ENCODE measurements at places on chromosomes 4 and X.

- no peak for DNase-seq
Measured at GRCh38 chr4:3269991-3270611, 21.1 kb downstream of the MSANTD1 start.

GRCh38 chr4:108008721-108009120, 19.0 kb downstream of the HADH start:
- DNase-seq, result no peak

- DNase-seq, result no peak
Measured at GRCh38 chrX:32847921-32848320, 363.4 kb downstream of the DMD start.

- no peak for DNase-seq
Measured at GRCh38 chrX:148854306-148854705, 353.9 kb downstream of the AFF2 start.

DNA sequence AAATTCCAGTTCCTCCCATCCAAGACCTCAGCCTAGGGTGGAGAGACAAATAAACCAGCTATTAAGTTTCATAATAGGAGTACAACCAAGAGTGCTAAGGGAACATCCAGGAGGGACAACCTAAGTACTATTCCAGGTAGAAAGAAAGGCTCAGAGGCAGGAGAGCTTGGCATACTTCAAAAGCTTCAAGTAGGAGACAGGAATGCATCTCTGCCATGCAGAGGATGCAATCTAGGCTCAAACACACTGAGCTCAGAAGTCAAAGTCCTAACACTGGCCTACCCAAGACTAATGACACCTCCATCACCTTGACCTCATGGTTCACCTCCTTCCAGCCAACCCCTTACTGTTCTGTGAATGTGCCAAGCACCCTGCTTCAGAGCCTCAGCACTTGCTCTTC, 8.1 kb downstream of the WDFY3 start:
- DNase-seq, result no peak

- DNase-seq, result no peak
Measured at GRCh38 chrX:21153503-21153902, 220.7 kb upstream of the CNKSR2 start.

- no peak for DNase-seq
Measured at GRCh38 chr4:72312032-72312650, 256.9 kb downstream of the ADAMTS3 start.

DNA sequence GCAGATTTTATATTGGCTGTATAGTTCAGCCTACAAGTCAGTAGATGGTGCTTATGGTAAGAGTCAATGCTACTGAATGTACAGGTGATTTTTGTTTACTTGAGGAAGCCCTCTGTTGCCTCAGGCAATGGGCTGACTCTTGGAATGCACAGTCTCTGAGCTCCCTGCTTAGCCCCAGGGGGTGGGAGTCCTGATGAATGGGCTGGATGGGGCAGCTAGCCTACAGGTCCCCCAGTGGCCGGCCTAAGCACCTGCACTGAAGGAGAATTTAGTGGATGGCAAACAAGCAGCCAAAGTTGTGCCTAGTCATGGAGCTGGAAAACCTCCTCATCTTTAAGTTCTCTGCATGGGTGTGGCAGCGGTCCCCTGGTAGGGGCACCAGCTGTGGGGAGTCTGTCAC, 101.8 kb upstream of the CXorf51B start:
- DNase-seq, result no peak

GRCh38 chr4:19309378-19309777, 942.3 kb upstream of the SLIT2 start:
- no peak for DNase-seq

DNA sequence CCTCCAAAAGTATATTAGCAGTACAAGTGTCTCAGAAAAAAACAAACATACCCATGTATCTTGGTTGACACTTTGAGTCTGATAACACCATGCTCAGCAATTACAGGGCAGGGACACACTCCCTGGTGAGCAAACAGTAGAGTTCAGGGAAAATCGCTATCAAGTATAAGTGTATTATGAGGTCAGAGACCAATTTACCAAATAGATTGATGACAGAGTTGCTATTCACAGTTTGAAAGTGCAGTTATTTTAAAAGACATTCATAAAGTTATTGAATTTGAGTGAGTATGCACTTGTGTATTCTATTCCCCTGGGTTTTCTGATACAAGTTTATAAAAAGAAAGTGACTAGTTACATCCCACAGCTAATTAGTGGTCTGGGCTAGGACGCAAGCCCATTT, 10.2 kb upstream of the LONRF3 start:
- no peak for DNase-seq

- no peak for DNase-seq
Measured at GRCh38 chrX:115583496-115584004, 22.6 kb downstream of the PLS3 start.

DNA sequence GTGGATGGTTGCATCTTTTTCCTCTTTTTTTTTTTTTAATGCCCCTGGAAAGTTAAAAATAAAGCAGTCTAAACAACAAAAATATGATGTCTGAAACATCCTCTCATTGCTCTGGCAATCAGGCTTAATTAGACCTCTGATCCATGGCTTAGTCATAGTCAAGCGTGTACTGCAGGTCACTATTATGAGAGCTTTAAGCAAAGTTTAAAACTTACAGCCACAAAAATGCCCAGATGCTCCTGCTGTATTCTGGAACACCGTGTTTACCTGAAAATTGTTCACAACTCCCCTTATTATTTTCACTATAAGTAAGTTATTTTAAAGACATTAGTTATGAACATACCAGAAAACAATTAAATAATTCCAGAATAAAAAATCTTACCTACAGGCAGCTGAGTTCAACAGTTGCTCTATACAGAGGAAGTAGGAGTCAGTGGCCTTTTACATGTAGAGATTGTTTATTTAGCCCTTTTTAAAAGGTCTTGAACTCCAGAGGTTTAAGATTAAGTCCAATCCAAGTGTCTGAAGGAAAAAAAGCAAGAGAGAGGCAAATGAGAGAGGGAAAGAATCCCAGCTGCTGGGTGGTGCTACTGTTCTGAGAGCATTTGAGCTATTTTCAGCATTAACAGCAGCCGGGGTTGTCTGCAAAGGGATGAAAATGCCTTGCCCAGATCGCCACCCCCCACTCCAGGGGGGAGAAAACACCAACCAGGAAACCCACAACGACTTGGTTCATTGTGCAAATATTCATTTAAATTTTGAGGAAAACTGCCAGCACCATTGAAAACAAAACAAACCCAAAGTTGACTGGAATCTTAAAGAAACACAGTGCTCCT, 36.9 kb downstream of the SORBS2 start:
- no peak for DNase-seq

- DNase-seq, result no peak
Measured at GRCh38 chrX:105695451-105695850, 126.9 kb upstream of the NRK start.

GRCh38 chr4:3634281-3634857, 102.1 kb upstream of the LRPAP1 start:
- DNase-seq, result no peak

DNA sequence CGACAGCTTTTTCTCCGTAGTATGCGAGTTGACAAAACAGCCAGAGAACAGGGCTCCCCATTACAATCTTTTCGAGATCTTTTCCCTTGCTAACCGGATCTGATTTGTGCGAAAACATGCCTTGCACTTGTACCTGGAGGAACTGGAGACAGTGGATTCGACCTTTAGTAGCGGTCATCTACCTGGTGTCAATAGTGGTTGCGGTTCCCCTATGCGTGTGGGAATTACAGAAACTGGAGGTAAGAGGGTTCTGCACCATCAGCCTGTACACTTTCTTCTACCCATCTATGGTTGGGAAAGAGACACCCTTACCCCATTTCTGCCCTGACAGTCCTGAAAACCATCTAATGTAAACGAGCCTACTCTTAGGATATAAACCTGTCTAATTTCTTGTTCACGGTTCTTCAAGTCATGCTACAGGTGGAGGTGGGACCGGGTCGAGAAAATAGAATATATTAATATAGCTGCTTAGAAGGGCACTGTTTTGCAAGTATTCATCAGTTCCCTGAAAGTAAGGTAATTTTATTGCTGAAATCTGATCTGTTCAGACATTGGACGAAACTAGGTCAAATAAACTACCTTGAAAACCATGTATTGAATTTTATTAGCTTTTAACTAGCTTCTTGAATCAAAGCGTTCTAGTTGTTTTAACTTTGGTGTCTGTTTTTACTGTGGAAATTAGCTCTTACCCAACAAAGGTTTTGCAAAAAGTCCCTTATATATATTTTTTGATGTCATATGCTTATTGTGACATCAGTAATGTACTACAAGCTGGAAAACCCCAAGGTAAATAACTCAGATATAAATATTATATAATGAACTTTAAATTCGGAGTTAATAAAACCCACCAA, 869 bp downstream of the TMEM184C start:
- no peak for DNase-seq

DNA sequence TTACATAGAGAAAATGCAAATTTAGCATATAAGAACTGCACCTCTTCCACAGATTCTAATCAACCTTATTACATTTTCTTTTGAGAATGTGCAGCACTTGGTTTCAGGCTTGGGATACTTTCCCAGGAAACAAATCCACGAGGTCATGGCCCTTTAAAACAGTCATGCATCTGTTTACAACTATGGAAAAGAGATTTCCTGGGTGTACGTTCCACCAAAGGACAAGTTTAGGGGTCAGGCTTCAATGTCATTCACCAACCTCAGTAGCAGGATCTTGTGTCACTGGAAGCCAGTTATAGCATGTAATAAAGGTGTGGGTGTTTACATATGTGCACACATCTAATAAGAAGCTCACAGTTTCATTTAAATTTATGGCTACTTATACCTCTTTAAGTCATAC, 30.7 kb downstream of the EREG start:
- no peak for DNase-seq

DNA sequence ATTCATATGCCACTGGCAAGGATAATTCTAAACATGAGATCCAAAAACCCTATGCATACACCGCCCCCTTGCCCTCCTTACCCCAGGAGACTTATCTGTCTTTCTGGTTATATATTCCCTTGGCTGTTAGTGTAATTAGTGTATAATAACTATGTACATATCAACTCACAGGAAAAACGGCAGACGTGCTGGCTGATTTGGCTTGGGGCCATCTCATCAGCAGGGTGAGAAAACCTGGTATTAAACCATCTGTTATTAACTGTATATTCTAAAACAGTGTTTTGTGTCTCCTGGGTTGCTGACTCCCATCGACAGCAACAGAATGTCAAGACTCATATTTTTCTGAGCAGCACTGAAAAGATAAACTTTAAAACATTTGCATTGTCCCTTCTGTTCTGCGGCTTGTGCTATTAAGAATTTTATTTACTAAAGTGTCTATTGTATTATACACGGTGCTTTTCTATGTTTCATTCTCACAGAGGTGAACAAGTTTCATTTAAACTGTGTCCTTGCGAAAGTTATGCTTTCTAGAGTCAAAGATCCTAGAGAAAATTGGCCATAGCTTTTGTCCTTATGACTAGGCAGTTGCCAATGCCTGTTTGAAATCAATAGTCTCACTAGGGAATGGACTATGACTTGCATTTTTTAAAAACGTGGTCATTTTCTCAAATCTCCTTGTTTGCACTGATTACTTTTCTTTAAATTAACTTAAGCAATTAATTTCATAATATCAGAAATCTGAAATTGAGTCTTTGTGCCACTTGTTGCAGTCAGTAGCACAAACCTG, 211.5 kb upstream of the MID1 start:
- DNase-seq, result no peak

- DNase-seq, result no peak
Measured at GRCh38 chrX:39749728-39750127, 348.0 kb downstream of the BCOR start.

GRCh38 chr4:109009909-109010308, 247.1 kb upstream of the ETNPPL start:
- DNase-seq, result no peak

GRCh38 chr4:126954537-126955291, 678.0 kb upstream of the INTU start:
- DNase-seq, result no peak

GRCh38 chr4:131061734-131062133, 1965.8 kb downstream of the C4orf33 start:
- DNase-seq, result no peak

DNA sequence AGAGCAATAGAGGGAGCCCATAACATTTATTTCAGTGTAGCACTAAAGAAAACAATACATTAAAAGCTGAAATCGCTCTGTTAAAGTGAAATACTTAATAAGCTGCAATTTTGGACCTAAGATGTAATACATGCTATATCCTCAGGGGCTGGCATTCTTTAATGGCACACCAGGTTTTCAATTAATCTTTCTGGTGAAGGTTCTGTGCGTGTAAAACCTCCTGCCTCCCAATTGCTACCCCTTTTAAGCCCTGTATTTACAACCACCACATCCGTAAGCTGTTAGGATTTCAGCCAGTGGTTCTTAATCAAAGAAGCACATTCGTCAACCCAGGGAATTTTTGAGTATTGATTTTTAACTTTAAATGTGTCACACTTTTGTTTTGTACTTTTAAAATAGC, 7.6 kb upstream of the COMMD8 start:
- DNase-seq, result no peak

- no peak for DNase-seq
Measured at GRCh38 chrX:109974906-109975655, 27.8 kb upstream of the TMEM164 start.

- no peak for DNase-seq
Measured at GRCh38 chrX:14903891-14904290, 30.7 kb downstream of the MOSPD2 start.

GRCh38 chr4:89619206-89619962, 217.6 kb downstream of the SNCA start:
- DNase-seq, result no peak

DNA sequence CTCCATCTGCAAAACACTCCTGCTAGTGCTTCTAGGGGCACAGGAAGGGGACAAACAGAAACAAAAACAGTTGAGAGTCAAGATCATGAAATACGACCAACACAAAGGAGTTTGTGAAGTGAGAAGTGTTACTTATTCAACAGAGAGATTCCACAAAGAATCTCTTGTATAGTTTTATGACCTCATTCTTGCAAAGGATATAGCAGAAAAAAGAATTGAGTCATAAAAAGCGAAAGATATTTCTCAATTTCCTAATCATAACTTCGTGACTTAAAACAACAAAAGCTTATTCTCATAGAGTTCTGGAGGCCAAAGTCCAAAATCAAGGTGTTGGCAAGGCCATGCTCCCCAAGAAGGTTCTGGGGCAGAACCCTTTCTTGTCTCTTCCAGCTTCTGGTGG, 40.7 kb downstream of the TIGD4 start:
- no peak for DNase-seq

DNA sequence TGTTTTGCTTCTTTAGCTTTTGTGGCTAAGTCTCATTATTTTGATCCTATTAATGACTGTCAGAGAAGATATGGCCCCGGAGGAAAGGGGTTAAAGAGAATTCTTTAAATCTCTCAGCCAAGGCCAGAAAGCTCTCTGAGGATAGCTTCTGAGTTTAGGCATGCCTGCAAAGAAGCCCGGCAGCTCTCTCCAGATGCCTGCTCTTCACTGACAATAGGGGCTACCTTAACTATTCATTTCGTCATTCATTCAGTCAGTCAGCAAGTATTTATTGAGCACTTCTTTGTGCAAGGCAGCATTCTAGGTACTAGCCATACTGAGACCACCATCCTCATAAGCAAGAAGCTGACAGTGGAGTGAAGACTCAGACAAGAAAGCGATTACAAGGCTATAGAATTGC, 34.0 kb upstream of the BMP15 start:
- DNase-seq, result no peak

- DNase-seq, result no peak
Measured at GRCh38 chr4:102319594-102319993, 25.7 kb downstream of the SLC39A8 start.

- DNase-seq, result no peak
Measured at GRCh38 chrX:152202886-152203285, 64.5 kb upstream of the MAGEA10 start.

- peak; percentile 18 for DNase-seq
Measured at GRCh38 chrX:152632445-152633097, 5.1 kb upstream of the GABRQ start.
